ENCODE measurements at places on chromosomes 6 and 20.

GRCh38 chr20:51096582-51097267 is 73.8 kb upstream of the KCNG1 start:
- peaks cover 56% of the 10 kb centered on the region for H3K27me3 ChIP-seq
- DNase-seq, result no peak
- H3K27ac ChIP-seq, result no peak overlapping the region
- no peaks in the 10 kb centered on the region for H3K4me1 ChIP-seq

GRCh38 chr20:24753130-24753529 is 195.9 kb upstream of the CST7 start:
- no peak overlapping the region for H3K27ac ChIP-seq
- no peak overlapping the region for H3K4me3 ChIP-seq
- no peaks in the 10 kb centered on the region for H3K36me3 ChIP-seq
- H3K4me1 ChIP-seq, result no peaks in the 10 kb centered on the region

DNA sequence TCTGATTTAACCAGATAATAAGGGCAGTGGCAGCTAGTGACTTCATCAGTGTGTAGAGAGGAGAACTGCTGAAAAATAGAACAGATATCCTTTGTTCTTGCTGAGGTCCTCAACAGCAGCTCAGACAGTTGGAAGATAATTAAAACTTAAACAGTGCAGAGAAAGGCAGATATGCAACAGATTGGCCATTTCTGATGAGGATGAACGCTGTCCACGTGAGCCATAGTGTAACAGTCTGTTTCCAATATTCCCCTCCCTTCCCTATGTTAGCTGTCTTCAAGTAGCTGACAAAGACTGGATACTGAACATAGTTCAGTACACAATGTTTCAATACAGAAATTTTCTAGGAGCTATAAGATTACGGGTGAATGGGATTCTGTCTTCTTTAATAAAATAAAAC is 291.4 kb downstream of the BTBD9 start:
- H3K27me3 ChIP-seq, result no peaks in the 10 kb centered on the region
- H3K36me3 ChIP-seq, result no peaks in the 10 kb centered on the region
- peaks cover 5% of the 10 kb centered on the region for H3K4me1 ChIP-seq
- no peak overlapping the region for H3K27ac ChIP-seq
- no peak for DNase-seq
- no peak overlapping the region for H3K4me3 ChIP-seq

GRCh38 chr6:42698217-42698616 is 24.2 kb downstream of the PRPH2 start:
- no peak overlapping the region for H3K4me3 ChIP-seq
- H3K36me3 ChIP-seq, result peaks cover 8% of the 10 kb centered on the region
- no peak for DNase-seq
- no peaks in the 10 kb centered on the region for H3K27me3 ChIP-seq

GRCh38 chr6:138600726-138601125 is 101.4 kb upstream of the NHSL1 start:
- H3K4me3 ChIP-seq, result no peak overlapping the region
- peaks cover 28% of the 10 kb centered on the region for H3K27me3 ChIP-seq
- DNase-seq, result no peak
- no peaks in the 10 kb centered on the region for H3K36me3 ChIP-seq

DNA sequence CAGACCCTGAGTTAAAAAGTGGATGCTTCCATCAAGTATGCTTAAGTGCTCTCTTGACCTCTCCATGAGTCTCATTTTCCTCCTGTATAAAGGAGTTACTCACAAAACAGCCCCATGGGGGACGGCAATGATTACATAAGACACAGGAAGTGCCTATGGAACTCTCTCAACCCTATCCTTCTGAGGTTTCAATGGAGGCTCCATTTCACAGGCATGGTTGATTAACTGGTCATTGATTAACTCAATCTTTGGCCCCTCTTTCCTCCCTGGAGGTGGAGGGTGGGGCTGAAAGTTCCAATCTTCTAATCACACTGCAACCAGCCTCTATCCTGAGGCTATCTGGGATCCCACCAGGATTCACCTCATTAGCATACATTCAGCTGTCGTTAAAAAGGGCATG is 29.3 kb downstream of the CST8 start:
- no peaks in the 10 kb centered on the region for H3K4me1 ChIP-seq
- no peak overlapping the region for H3K27ac ChIP-seq
- no peak for DNase-seq
- no peak overlapping the region for H3K4me3 ChIP-seq
- no peaks in the 10 kb centered on the region for H3K36me3 ChIP-seq

DNA sequence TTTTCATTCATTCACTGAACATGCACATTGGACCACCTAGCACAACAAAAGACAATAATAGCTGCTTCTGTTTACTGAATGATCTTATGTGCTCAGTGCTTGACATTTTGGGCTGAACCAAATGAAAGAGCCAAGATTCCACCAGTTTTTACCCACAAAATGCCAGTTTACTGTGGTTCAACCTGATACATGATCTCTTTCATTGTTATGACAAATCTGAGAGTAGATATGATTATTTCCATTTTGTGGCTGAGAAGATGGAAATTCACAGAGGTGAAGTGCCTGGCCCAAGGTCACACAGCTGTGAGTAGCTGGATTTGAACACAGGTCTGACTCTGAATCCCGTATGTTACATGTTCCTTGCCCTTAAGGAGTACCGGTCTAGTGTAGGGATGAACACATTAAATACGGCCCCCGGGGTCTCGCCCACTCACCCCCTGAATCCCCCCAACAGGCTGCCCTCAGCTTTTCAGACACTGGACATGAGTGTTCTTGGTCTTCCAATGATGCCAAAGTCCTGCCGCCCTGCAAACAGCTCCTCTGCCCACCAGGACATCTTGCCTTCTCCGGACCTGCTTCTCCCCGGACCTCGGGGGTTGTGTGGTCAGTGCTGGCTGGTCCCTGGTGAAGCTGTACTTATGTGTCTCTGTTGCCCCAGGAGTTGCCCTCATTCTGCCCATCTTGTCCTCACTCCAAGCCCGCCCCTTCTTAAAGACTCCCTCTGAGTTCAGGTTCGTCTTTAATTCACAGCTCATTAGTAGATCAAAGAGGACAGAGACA is 58.6 kb upstream of the SLC32A1 start:
- no peak for DNase-seq
- H3K27me3 ChIP-seq, result peaks cover 64% of the 10 kb centered on the region
- peak overlapping the region; percentile 44 for H3K27ac ChIP-seq
- no peaks in the 10 kb centered on the region for H3K4me1 ChIP-seq
- H3K4me3 ChIP-seq, result no peak overlapping the region
- no peaks in the 10 kb centered on the region for H3K36me3 ChIP-seq

DNA sequence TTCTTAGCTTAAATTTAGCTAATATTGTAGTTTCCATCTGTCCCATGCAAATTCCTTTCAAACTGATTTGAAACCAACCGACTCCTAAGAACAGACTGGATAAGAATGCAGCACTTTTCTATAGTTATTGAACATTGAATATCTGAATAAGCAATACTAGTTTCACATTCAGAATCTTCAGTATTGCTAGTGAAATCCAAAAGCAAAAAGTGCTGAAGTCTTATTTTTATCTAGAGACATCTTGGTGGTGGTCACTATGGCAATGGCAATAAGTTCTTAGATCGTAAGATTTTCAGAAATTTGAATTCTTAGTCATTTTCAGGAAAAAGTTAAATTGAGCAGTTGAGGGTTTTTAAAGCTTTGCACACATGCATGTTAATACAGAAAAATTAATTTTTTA is 2.7 kb downstream of the TFB1M start:
- peaks cover 20% of the 10 kb centered on the region for H3K36me3 ChIP-seq
- H3K4me1 ChIP-seq, result peaks cover 37% of the 10 kb centered on the region
- H3K27me3 ChIP-seq, result no peaks in the 10 kb centered on the region
- DNase-seq, result no peak
- no peak overlapping the region for H3K27ac ChIP-seq

DNA sequence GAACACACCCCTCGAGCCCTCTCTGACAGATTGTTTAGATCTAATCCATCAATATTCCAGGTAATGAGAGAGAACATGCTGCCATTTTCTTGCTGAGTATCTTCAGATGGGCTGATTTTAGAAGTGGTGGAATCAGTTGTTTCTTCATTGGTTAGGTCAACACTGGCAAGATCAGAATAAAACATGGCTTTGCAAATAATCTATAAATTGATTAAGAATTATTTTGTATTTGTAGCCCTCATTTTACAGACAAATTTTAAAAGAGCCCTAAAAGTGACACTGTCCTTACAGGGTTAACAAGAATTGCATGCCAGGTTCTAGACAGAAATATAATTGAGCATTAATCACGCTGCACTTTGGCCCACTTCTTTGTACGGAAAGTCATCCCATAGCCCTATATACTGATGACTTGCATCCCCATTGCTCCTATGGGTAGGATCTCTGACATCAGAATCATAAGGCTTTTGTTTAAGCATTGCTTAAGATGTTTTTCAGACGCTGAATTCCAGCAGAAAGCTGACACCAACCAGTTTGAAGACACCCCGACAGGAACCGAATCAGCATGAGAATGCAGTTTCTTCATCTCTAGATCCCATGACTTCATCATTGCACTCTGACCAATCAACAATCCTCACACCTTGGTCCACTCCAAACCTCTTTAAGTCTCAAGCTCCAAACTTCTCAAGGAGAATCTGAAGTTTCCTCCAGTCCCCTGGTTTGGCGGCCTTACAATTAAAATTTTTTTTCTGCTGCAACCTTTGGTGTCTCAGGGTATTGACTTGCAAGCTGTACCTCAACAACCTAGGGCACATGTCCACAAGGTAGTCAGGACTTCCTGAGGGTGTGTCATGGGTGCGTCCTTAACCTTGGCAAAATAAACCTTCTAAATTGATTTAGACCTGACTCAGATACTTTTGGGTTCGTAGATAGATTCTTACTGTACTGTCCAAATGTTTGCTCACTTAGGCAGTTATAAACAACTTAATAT is 7.8 kb downstream of the TDP2 start:
- H3K36me3 ChIP-seq, result peaks cover 27% of the 10 kb centered on the region
- H3K4me1 ChIP-seq, result peaks cover 25% of the 10 kb centered on the region
- H3K4me3 ChIP-seq, result no peak overlapping the region
- H3K27ac ChIP-seq, result no peak overlapping the region
- DNase-seq, result no peak

GRCh38 chr20:6576726-6577125 is 190.8 kb upstream of the BMP2 start:
- no peaks in the 10 kb centered on the region for H3K27me3 ChIP-seq
- H3K27ac ChIP-seq, result no peak overlapping the region
- no peaks in the 10 kb centered on the region for H3K4me1 ChIP-seq
- H3K36me3 ChIP-seq, result no peaks in the 10 kb centered on the region

DNA sequence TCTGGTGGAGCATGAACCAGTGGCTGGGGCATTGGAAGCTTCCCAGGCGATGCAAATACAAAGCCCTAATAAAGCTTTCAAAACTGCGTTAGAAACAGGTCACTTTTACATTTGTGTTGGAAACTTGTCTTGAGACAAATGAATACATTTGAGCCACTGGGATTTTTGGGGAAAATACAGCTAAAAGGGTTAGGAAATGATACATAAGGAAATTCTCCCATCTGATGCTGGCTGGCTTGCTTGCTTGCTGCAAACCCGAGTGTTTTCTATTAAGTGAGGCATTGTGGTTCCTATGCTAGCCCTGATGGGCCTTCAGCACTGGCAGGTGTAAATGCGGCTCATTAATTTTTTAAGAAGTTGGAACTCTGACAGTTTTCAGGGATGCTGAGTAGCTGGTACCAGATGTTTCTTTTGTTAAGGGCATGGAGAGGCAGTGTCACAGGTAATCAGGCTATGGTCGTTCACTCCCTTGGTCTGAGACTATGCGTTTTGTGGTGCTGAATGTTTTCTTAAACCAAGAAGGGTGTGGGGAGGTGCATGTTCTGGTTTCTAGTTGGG is 35.2 kb downstream of the RREB1 start:
- H3K4me3 ChIP-seq, result peak overlapping the region; percentile 38
- peaks cover 6% of the 10 kb centered on the region for H3K36me3 ChIP-seq
- H3K27me3 ChIP-seq, result no peaks in the 10 kb centered on the region
- no peak for DNase-seq

DNA sequence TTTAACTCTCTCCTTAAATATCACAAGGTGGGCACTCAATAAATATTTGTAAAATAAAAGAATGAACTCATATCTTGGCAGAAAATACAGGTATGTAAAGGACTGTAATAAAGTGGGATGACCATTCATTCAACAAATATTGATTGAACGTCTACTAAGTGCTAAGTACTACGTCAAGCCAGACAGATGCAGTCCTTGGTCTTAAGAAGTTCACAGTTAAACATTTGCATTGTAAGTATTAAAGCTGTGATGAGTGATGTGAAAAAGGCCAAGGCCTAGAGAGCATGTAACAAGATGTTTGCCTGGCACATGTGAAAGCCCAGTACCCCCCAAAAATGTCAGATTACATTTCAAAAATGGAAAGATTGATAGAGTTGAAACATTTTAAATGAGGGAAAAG is 130.1 kb upstream of the TMEM170B start:
- H3K4me3 ChIP-seq, result no peak overlapping the region
- H3K27me3 ChIP-seq, result no peaks in the 10 kb centered on the region
- no peak for DNase-seq
- no peak overlapping the region for H3K27ac ChIP-seq
- H3K36me3 ChIP-seq, result no peaks in the 10 kb centered on the region

DNA sequence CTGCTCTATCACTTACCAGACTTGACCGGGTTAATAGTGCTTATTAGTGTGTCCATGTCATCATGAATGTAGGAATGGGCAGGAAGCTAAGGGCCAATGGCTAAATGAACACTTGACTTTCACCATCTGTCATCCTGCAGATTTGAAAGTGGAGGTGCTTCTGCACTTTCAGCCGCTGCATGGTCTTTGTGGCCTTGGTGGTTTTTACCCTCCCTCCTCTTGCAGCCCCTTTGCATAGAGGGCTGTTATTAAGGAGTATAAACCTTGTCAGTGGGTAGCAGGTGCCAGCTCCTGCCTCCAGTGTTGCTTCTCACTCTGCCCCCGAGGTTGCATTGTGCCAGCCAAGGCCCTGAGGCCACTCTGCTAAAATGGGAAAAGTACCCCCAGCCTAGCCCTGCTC is 122.2 kb upstream of the TNFAIP3 start:
- H3K27ac ChIP-seq, result no peak overlapping the region
- peaks cover 5% of the 10 kb centered on the region for H3K36me3 ChIP-seq
- no peak for DNase-seq
- H3K4me1 ChIP-seq, result no peaks in the 10 kb centered on the region
- H3K27me3 ChIP-seq, result peaks cover 18% of the 10 kb centered on the region
- H3K4me3 ChIP-seq, result no peak overlapping the region

DNA sequence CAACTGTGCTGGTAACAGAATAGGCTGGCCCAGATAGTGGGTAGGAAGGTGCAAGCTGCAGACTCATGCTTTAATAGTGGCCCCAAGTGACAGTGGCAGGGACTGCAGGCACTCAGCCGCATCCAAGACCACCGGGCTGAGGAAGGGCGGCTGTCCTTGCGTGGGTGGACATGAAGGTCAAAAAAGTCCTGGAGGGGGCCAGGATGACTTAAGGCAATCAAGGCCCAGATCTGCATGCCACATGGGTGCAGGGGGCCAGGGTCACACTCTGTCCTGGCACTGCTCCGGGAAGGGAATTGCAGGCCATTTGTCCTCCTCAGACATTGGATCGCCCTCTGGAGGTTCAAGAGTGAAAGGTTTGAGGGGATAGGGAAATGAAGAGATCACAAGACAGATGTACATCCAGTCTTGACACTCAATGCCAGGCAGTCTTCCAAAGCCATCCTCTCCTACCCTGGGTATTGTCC is 10.4 kb upstream of the VNN2 start:
- H3K4me1 ChIP-seq, result peaks cover 13% of the 10 kb centered on the region
- H3K4me3 ChIP-seq, result peak overlapping the region; percentile 29
- H3K27ac ChIP-seq, result no peak overlapping the region
- no peak for DNase-seq
- peaks cover 18% of the 10 kb centered on the region for H3K36me3 ChIP-seq
- H3K27me3 ChIP-seq, result no peaks in the 10 kb centered on the region

All from effector memory CD8-positive, alpha-beta T cell (primary cell).